Stimulated activated CD8-positive, alpha-beta memory T cell treated with anti-CD3 and anti-CD28 coated beads, Interleukin-2, amount 100 ng/mL, for 1 hour (primary cell): ENCODE measurements at places on chromosomes 16 and 17.
A peak's percentile ranks its signal among the peaks of the same experiment; 100 is the strongest.

DNA sequence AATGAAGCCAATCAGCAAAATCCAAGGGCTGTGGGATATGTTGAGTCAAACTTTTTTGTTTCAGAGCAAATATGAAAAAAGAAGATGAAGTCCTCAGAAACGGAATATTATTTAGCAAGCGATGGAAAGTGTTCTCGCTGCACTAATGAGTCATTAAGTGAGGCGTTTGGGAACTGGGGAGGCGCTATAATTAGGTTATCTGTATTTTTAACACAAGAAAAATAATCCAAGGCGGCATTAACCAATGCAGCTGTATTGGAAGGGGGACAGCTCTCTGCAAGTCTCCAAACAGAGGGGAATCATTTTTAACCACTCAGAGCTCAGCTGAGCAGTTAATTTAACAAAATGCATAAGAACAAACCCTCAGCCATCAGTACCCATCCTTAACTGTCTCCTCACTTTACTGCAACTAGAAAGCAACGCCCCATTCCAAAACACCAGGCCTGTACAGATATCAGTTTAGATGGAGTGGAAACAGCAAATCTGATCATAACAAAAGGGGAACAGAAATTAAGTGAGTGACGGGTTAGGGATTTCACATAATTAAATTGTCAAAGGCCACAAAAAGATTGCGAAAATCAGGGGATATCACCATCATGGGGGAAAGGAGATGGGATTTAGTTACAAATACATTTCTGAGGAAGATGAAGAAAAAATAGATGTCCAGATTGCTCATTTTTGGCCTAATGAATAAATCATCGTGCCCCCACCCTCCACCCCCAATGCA, 211.0 kb upstream of the TOX3 start:
- DNase-seq: no peak

DNA sequence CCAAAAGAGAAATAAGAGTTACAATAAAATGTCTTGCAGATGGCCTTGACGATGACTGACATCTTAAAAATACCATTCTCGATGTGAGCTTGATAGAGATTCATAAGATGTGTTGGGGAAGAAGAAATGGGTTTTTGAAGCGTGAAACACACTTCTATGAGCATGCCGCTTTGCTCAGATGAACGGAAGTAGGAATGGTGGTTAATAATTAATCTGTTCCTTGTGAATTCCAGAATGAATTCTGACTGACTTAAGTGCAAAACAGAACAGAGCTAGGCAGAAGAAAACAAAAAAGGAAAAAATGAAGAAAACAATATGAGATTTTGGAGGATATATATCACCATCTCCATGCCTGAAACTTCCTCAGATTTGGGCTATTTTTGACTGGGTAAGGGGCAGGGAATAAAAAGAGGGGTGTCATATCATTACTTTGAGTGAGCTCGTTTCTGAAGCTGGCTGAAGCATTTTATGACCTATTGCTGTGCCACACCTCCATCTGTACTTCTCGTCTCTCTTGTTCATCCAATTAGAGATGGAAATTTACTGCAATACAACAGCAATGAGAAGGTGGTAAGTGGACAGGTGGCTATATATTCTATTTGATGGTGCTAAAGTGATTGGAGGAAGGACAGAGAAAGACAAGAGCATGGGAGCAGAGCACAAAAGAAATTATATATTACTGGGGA, 1152.0 kb upstream of the CDH8 start:
- no peak for DNase-seq

DNA sequence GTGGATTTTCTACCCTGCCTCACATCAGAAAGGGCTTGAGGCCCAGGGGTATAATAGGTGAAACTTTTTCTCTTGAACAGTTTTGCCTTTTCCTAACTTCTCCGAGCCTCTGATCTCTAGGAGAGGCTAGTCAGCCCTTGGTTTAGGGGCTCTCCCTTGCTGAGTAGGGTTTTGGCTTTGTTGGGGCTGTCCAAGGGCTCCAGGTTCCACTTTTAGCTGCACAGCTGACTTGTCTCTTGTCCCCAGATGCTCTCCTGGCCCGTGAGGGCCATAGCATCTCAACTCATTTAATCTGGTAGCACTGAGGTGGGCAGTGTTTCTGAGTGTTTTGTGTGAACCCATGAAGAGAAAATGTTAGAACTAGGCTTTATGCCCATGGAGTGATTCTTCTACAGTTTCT, 103.9 kb downstream of the MSI2 start:
- no peak for DNase-seq

GRCh38 chr16:84278968-84279367, 15.7 kb upstream of the WFDC1 start:
- no peak for DNase-seq

- no peak for DNase-seq
These were observed 504.2 kb upstream of the PSMD7 start for GRCh38 chr16:73792199-73793020.

GRCh38 chr17:19558946-19559345, 25.3 kb downstream of the SLC47A1 start:
- DNase-seq: no peak

- DNase-seq: no peak
These were observed 74.7 kb downstream of the CDH13 start for GRCh38 chr16:82701442-82701955.

- no peak for DNase-seq
These were observed 24.9 kb downstream of the COPZ2 start for GRCh38 chr17:48012654-48013053.

GRCh38 chr16:77359065-77359502, 75.8 kb downstream of the ADAMTS18 start:
- DNase-seq: no peak

- no peak for DNase-seq
These were observed 40.1 kb upstream of the RBBP6 start for GRCh38 chr16:24499193-24499814.

DNA sequence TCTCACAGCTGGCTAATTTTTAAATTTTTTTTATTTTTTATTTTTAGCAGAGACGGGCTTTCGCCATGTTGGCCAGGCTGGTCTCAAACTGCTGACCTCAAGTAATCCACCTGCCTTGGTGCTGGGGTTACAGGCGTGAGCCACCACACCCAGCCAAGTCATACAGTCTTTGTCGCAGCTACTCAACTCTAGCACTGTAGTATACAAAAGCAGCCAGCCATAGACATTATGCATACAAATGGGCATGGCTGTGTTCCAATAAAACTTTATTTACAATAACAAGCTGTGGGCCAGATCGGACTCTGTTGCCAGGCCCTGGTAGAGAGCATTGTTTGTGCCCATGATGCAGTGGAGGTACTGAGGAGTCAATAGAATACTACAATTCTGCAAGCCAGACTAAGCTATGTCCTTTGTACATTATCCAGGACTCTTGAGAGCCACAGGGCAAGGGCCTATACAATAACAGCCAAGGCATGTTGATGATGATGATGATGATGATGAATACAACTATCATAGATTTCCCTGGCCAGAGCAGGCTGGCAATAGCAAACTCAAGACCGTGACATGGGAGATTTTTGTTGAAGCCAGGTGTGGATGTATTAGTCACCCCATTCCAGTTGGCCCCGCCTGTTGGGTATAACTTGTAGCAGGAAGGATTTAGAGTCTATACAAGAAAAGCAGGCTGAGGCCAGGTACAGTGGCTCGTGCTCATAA, 101.8 kb downstream of the MYH11 start:
- no peak for DNase-seq

DNA sequence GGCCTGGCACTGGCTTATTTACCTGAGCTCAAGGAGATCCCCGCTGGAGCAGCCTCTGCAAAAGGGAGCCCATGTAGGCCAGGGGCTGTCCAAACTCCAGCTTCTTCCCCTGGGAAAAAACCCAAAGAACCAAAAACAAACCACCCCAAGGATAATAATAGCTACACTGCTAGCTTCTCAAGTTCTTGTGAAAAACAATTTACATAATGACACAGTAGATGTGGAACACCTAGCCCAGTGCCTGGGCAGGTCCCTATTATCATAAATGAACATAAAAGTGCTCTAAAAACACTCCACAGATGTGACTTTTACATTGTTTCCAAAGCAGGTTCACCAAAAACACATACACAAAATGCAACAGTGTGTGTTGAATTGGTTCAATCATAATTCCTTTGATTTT, 27.3 kb downstream of the CENPV start:
- DNase-seq: no peak

DNA sequence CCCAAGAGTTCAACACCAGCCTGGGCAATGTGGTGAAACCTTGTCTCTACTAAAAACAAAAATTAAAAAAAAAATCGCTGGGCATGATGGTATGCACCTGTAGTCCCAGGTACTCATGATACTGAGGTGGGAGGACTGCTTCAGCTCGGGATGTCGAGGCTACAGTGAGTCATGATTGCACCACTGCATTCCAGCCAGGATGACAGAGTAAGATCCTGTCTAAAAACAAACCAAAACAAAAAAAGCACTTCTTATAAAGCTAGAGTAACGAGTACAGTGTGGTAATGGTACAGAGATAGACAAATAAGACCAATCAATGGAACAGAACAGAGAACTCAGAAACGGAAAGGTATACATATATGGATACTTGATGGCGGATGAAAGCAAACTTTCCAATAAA, 4.4 kb downstream of the NSMCE1 start:
- no peak for DNase-seq

DNA sequence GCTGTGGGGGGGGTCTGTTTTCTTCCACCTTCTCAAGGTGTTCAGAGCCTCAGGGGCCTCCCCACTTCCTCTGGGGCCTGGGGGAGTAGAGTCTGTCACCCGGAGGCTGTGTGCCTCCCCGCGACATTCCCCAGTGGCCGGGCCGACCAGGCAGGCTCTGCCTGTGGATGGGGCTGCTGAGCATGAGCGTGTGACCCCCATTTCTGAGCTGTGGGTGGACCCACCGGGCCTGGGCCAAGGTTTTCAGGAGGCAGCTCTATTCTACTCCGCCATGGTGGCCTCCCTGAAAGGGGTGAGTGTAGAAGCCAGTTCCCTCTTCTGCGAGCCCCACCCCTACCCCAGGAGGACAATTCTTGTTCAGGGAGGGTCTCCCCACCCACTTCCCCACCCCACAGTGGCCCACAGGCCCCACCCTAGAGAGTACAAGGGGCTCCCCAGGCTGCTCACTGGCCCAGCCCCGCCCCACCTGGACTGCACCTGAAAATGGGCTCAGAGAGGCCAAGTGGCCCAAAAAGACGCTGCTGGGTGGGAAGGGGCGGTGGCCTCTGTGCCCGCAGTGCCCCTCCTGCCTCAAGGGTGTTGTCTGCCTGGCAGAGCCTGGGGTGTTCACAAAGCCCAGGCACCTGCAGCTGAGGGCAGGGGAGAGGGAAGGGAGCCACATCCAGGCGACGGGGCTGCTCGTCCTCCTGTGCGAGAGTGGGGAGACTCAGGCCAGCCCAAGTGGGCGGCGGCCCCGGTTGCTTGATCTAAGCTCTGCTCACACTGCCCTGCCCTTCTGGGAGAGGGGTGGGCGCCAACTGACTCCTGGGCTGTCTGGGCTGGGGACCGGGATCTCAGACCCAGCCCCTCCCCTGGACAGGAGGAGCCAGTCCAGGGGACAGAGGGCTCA, 1.3 kb downstream of the MSLN start:
- DNase-seq: no peak

DNA sequence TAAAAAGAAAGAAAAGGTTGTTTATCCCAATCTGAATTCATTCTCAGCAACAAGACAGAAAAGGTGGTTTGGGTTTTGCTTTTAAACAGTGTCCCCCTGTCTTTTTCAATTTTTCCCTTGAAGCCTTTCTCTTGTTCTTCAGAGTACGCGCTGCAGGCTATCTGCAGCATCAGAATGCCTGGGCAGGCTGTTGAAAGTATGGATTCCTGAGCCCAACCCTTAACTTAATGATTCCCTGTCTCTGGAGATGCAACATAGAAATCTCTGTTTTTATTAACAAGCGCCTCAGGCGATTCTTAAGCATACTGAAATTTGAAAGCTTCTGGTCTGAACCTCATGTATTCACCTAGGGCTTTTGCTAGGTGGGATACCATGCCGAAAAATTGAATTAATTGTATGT, 32.1 kb downstream of the DGKE start:
- no peak for DNase-seq

GRCh38 chr17:42309986-42310786, 21.9 kb downstream of the STAT5A start:
- DNase-seq: no peak

GRCh38 chr17:29165800-29166506, 14.2 kb downstream of the MYO18A start:
- DNase-seq: no peak

DNA sequence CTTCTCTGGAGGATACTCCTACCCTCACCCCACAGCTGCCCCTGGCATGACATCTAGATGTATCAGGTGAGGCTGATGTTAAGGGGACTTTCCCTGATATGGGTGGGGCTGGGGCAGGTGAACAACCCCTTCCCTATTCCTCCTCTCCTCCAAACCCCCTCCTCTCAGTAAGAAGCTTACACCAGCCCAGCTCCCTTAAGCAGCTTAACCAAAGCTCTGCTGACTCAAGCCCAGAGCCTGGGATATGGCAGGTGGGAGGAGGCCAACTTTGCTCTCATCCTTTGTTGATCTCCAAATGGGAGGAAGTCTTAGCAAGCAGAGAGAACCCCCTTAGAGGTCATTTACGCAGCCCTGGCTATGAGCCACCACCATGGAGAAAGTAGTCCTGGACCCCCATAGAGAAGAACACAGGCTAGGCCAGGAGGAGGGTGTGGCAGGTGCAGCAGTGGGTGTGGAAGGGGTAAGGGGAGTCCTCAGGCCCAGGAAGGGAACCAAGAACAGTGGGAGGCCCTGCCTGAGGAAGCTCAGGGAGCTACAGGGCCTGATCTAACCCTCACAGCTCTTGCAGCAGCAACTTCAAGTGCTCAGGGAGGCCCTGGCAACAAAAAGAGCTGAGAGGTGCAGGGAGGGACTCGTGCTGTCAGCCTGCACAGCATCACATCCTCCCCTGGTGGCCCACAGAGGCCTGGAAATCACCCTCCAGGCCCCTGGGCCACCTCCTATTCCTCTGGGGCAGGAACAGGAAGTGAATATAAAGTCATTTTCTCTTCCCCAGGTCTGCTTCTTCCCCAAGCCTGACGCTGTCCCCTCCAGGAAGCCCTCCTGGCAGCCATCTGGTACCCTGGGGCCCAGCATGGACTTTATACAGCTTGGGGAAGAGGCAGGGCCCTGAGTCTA, 2.9 kb downstream of the UNC119 start:
- no peak for DNase-seq

DNA sequence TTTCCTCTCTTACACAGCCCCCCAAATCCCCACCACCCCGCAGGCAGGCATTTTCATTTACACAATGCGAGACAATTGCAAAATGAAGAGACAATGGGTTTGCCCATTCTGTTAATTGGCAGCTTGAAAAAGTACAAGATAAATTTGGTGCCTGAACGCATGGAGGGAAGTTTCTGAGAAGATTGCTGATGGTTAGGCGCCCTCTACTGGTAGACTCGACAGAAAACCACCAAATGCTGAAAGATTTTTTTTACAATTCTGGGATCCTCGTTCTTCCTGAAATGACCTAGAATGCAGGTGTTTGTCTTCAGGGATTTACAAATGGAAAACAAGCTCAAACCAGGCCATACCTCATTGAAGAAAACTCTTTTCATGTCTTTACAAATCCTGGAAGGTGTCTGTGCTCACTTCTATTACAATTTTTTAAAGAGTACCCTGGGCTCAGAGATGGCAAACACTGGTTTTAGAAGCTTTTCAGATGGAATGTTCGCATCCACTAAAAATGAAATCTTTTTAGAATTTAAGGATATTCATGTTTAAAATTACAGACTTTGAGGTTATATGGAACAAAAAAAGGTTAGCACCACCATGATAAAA, 338.5 kb downstream of the PMP22 start:
- peak; percentile 27 for DNase-seq

GRCh38 chr16:52535076-52535475, 11.9 kb downstream of the TOX3 start:
- no peak for DNase-seq

- no peak for DNase-seq
These were observed 26.4 kb downstream of the B9D1 start for GRCh38 chr17:19335951-19336631.

- no peak for DNase-seq
These were observed 6.7 kb upstream of the HIGD1B start for GRCh38 chr17:44840936-44841335.
